ENCODE measurements at places on chromosomes 16 and 17. TPM values are rescaled to one million over a fixed set of nuclear protein-coding genes. Genes with fewer than 3 reads are reported as not detected.
A peak's percentile ranks its signal among the peaks of the same experiment; 100 is the strongest.

The RGS9 gene
- polyA plus RNA-seq, result 13.9 TPM

The DYNLL2 gene
- polyA plus RNA-seq, result 20.5 TPM

The PDP2 gene
- 1.6 TPM for polyA plus RNA-seq

DNA sequence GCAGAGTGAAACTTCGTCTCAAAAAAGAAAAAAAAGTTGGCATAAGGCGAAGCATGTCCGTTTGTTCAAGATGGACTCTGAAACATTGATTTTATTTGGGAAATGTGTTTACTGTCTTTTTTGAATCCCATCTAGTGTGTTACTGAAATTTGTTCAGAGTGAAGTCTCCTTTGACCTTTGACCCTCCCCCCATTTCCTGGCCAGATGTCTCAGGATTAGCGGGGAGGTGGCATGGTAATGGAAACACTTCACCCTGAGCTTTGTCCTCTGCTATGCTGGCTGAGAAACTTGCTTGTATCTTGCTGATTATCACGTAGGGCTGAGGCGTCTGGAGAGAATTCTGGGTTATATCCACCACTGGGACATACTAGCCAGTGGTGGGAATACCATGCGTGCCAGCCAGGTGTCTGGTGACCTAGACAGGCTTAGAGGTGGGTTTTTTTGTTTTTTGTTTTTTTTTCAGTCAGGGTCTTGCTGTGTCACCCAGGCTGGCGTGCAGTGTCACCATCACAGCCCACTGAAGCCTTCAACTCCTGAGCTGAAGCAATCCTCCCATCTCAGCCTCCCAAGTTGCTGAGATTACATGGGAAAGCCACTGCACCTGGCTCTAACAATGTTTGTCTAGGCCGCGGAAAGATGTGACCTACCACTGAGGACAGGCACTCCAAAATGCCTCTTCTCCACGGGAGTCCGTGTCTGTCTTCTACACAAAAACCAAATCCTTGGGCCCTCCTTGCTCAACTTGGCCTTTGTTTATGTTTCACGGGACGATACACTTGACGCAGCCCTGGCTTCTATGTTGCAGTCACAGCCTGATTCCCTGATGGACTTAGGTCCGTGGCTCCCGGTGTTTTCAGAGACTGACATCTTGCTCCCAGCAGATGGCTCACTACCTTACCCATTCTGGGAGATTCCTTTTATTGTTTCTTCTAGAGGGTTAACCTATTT lies 6.6 kb upstream of the GALK1 start:
- H3K27me3 ChIP-seq, result no peaks in the 10 kb centered on the region
- no peak for DNase-seq
- H3K36me3 ChIP-seq, result no peaks in the 10 kb centered on the region
- H3K4me1 ChIP-seq, result peaks cover 13% of the 10 kb centered on the region
- no peak overlapping the region for H3K27ac ChIP-seq
- no peak overlapping the region for H3K4me3 ChIP-seq

DNA sequence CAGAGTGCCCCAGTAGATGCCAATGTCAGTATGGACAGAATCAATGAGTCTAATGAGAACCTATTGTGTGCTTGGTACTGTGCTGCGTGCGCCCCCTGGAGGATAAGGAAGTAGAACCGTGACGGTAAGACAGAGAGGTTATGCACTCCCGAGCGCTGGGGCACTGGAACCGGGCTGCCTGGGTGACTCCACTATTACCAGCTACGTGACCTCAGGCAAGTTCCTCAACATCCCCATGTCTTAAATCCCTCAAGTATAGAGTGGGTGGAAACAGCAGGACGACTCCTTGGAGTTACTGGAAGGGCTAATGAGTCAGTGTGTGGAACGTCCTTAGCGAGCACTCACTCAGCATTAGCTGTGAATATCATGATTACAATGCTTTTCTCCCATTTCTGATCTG lies 16.2 kb downstream of the CHST4 start:
- no peaks in the 10 kb centered on the region for H3K27me3 ChIP-seq
- no peaks in the 10 kb centered on the region for H3K4me1 ChIP-seq
- H3K36me3 ChIP-seq, result no peaks in the 10 kb centered on the region
- DNase-seq, result peak; percentile 36

- H3K4me3 ChIP-seq, result no peak overlapping the region
- no peaks in the 10 kb centered on the region for H3K4me1 ChIP-seq
- no peak overlapping the region for H3K27ac ChIP-seq
- no peak for DNase-seq
Measured at GRCh38 chr17:74146196-74146595, 57.3 kb upstream of the RPL38 start.

DNA sequence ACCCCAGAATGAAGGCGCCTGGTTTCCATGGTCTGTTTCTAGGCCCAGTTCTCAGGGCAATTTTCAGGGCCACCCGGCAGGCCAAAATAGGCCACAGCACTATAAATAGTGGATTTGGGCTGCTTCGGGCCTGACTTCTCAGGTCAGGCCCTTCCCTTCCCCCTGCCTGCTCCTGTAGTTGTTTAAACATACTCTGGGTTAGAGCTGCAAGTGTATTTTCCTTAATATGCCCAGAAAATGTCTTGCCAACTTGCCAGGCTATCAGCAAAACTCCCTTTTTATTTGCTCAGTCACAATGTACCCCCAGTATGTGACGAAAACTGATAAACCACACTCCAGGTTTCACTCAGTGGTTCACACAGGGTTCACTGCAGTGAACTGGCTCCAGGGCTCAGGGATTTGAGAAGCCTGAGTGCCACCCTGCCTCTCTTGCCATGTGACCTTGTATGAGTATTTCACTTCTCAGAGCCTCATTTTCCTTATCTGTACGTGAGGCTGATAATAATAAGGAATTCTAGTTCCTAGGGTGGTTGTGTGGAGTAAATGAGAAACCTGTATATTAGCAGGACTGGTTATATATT lies 76.5 kb downstream of the GPRC5B start:
- DNase-seq, result peak; percentile 78
- H3K27me3 ChIP-seq, result no peaks in the 10 kb centered on the region
- peaks cover 44% of the 10 kb centered on the region for H3K4me1 ChIP-seq
- H3K4me3 ChIP-seq, result no peak overlapping the region
- H3K27ac ChIP-seq, result peak overlapping the region; percentile 87

DNA sequence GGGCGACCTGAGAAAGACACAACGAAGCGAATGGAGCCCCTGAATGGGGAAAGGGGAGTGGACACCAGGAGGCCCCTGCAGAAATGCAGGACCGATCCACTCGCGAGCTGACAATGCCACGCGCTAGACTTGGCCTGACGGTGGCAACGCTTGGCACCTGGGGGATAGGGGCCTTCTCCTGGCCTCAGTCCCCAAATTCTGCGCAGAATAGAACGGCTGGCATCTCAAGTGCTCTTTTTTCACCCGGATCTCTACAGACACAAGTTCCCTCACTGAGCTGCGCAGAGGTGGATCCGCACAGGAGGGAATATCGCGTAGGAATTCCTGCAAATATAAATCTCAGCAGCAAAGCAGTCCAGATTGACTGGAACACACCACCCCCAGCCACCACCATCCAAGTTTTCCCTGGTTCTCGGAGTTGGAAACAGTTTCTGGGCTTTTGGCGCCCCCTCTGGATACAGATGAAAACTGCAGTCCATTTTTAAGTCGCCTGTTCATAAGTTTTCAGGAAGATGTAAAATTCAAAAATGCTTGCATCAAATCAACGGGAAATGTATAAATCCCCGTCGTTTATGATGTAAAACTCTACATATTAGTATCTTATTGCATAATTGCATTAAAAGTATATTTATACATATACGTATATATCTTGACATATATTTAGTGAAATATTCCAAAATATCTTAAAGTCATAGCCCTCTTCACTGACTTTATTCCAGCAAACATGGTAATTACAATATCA lies 2.3 kb upstream of the SOX9 start:
- no peaks in the 10 kb centered on the region for H3K4me1 ChIP-seq
- H3K27me3 ChIP-seq, result no peaks in the 10 kb centered on the region
- no peaks in the 10 kb centered on the region for H3K36me3 ChIP-seq
- H3K4me3 ChIP-seq, result peak overlapping the region; percentile 23
- peak; percentile 84 for DNase-seq

- no peaks in the 10 kb centered on the region for H3K4me1 ChIP-seq
- H3K4me3 ChIP-seq, result no peak overlapping the region
- DNase-seq, result no peak
Measured at GRCh38 chr17:38898291-38898679, 27.1 kb upstream of the LASP1NB start.

GRCh38 chr17:61750656-61751055 lies 112.7 kb downstream of the BRIP1 start:
- no peak for DNase-seq
- no peaks in the 10 kb centered on the region for H3K4me1 ChIP-seq
- H3K27me3 ChIP-seq, result no peaks in the 10 kb centered on the region
- H3K36me3 ChIP-seq, result no peaks in the 10 kb centered on the region
